ENCODE measurements at places on chromosomes 11 and 22. TPM values are rescaled to one million over a fixed set of nuclear protein-coding genes. Genes with fewer than 3 reads are reported as not detected.

DNA sequence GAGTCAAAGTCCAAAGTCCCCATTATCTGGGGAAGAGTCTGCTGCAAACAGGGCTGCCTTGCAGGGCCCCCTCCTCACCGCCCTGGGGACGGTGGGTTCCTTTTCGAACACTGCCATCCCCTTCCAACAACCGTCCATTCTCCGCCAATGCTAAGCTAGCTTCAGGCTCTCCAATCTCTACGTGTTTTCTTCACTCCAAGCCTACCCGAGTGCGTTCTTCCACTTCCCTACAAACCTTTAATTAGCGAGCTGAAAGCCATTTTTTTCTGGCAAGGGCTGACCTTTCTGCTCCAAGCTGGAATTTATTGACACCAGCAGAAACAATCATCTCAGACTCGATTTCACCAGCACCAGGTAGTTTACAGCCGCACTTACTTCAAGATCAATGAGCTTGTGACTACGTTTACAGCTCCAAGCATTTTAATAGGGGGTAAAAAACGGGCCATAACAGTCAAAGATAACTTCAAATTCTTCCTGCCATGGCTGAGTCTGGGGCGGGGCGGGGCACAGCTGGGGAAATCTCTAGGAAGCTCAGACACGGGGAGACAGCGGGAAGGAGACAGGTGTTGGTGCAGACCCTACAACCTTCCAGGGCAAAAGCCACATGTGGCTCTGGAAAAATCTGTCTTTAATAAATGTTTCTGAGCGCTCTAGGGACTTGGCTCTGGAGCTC, 82.2 kb downstream of the PHF21B start:
- no peak overlapping the region for H3K27ac ChIP-seq
- peak; percentile 33 for DNase-seq
- H3K4me3 ChIP-seq: no peak overlapping the region
- no peaks in the 10 kb centered on the region for H3K4me1 ChIP-seq

ST13 gene
- 457 TPM for polyA plus RNA-seq

IL10RA gene
- polyA plus RNA-seq: 8.6 TPM

DNA sequence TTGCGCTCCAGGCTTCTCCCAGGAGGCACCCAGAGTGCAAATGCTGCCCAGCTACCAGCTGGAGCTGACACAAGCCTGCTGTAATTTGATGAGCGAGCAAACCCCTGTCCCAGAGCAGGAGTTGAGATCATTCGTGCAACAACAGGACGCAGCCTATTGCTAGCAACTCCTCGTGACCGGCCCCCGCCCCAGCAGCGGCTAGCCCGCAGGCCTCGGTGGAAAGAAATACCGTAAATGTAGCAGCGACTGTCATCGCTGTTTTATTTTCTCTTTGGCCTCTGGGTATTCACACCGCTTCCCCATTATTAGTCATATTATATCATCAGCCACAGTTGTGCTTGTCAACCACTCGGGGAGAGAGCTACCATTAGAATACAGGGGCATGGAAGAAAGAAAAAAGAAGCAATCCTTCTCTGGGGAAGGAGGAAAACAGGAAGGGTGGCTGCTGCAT, 59.2 kb upstream of the ATXN10 start:
- DNase-seq: no peak
- no peaks in the 10 kb centered on the region for H3K36me3 ChIP-seq
- H3K4me1 ChIP-seq: no peaks in the 10 kb centered on the region
- no peaks in the 10 kb centered on the region for H3K27me3 ChIP-seq
- H3K27ac ChIP-seq: no peak overlapping the region
- H3K4me3 ChIP-seq: no peak overlapping the region

- no peaks in the 10 kb centered on the region for H3K27me3 ChIP-seq
- no peak overlapping the region for H3K27ac ChIP-seq
- H3K4me1 ChIP-seq: no peaks in the 10 kb centered on the region
- H3K36me3 ChIP-seq: peaks cover 26% of the 10 kb centered on the region
These were observed 20.0 kb upstream of the NDUFC2 start for GRCh38 chr11:78099666-78100065.

DNA sequence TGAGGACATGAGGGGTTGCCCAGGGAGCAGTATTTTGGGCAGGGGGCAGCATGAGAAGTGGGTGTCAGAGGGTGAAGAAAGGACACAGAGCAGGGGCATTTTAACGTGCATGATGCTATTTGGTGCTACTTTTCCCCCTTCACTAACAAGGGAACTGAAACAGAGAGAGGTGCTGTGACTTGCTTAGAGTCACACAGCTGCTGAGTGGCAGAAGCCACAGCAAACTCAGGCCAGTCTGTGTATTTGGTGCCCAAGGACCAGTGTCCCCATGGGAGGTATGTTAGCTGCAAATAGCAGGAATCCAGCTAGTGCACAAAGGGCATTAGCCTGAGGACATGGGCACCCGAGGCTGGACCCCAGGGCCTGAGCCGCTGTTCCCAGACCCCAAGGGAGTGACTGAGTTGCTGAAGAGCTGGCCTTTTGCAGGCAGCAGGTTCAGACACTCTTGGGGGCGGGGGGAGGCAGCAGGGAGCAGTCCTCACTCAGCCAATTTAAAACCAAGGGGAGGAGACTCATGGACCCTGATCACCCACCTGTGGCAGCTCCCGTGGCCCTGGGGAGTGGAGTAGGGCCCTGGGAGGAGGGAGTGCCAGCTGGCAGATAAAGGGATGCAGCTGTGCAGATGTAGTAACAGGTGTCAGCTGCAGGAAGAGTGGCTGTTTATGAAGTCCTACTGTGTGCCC, 14.6 kb downstream of the PARVG start:
- no peak overlapping the region for H3K27ac ChIP-seq
- DNase-seq: no peak
- H3K4me3 ChIP-seq: no peak overlapping the region
- no peaks in the 10 kb centered on the region for H3K27me3 ChIP-seq

MS4A6E gene
- polyA plus RNA-seq: not detected

GRCh38 chr22:35656284-35656752, 8.1 kb downstream of the APOL6 start:
- no peak for DNase-seq
- H3K4me3 ChIP-seq: no peak overlapping the region
- H3K27ac ChIP-seq: no peak overlapping the region
- peaks cover 46% of the 10 kb centered on the region for H3K36me3 ChIP-seq
- no peaks in the 10 kb centered on the region for H3K27me3 ChIP-seq
- H3K4me1 ChIP-seq: peaks cover 6% of the 10 kb centered on the region

All from large intestine (tissue), 12 donors.